Stimulated activated CD4-positive, alpha-beta T cell treated with anti-CD3 and anti-CD28 coated beads, TNF-alpha, amount 100 ng/mL, for 1 hour (primary cell): ENCODE measurements at places on chromosomes 11 and 22.

DNA sequence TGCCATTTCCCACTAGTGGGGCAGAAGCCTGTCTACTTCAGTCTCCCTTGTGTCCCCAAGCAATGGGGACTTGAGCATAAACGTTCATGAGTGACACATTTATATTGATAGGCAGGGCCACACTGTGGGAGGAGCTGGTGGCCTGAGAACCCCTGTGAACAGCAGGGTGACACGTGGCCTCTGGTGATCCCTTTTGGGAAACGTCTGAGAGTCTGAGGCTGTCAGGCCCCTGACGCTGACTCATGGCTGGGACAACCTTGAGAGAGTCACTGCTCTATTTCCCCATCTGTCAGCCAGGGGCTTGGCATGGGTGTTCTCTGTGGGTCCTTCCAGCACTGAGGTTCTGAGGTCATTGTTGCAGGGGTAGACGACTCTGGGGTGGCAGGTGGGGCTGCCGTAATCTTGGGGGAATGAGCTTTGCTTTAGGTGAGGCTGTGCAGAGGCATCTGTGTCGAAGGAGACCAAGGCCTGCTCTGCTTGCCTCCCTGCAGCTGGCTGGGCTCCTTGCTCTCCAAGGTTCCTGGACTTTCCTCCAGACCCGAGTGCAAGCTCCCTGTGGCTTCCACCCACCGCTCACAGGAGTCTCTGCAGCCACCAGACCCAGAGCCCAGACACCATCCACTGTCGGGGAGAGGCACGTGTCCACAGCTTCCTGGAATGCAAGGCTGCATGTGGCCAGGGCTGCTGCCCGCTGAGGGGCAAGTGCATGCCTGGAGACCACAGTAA lies 54.7 kb downstream of the SMIM38 start:
- DNase-seq, result no peak

GRCh38 chr22:50705851-50706351 lies 32.1 kb upstream of the ACR start:
- no peak for DNase-seq

DNA sequence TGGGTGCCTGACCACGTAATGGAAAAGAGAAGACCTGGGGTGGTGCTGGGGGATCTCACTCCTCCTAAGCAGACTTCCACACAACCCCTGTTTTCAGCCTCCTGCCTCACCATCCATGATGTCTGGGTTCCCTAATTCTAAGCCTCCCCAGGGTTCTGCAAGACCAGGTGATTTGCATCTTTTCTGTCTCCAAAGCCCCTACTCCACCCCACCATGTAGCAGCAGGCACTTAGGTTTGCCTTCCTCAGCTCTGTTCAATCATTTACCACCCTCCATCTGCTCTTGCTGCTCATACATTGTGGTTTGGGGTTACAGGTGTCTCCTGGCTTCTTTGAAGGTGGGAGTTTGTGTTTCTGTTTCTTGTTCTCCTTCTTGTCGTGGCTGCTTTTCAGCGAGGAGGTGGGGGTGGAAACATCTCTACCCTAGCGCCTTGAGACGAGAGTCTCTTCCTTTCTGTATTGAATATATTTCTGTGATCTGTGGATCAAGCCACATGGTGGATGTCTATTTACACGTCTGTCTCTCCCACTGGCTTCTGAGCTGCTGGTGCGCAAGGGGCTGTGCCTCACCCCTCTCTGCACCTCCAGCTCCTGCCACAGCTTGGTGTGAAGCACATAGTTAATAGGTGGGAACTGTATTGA lies 6.6 kb upstream of the SSTR3 start:
- DNase-seq, result no peak

- no peak for DNase-seq
Measured at GRCh38 chr11:12778240-12778905, 104.2 kb downstream of the TEAD1 start.

DNA sequence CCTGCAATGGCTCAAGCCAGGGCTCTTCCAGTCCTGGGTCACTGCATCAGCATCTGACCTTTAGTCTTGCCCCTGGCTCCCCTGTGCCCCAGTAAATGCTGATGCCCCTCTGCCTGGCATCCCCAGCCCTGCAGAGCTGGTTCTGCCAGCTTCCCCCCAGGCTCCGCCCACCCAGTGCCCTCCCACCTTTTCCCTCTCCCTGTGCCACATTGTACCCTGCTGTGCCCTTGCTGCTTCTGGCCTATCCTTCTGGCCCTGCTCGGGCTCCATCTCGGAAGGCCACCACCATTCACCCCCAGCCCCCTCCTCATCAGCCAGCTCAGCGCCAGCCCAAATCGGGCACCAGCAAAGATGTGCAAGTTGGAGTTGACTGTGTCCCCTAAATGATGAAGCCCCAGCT lies 7.4 kb downstream of the CAPN5 start:
- no peak for DNase-seq

GRCh38 chr11:83680321-83680720 lies 394.2 kb upstream of the CCDC90B start:
- DNase-seq, result no peak

DNA sequence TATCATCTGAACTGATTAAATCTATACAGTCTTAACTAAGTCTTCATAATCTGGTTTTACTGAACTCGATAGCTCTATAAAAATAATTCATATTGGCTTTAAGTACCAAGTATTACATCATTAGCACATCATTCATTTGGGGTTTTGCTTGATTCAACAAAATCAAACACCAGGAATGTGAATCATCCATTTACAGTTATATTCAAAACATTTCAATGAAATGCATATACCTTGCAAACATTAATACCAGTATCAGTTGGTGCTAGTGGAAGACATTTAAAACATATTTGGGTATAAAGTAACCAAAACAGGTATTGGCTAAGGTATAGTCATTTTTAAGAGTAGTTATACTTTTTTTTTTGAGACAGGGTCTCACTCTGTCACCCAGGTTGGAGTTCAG lies 12.2 kb upstream of the CCDC89 start:
- DNase-seq, result no peak

GRCh38 chr11:116869610-116870009 lies 32.2 kb upstream of the APOA1 start:
- DNase-seq, result no peak
